ENCODE measurements at places on chromosomes 3 and 15.

DNA sequence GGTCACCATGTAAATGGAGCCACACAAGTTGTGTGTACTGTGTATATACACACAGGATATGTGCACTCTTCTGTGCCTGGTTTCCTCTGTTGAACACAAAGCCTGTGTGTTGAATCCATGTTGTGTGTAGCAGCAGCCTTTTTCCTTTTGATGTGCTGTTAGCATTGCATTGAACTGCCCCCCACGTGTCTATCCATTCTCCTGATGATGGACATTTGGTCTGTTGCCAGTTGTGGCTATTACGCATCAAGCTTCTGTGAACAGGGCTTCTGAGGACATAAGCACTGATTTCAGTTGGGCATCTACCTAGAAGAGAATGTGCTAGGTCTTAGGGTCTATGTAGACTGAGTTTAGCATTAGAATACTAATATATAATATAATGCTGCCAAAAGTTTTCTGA lies 77.4 kb downstream of the LSM3 start:
- DNase-seq: no peak

DNA sequence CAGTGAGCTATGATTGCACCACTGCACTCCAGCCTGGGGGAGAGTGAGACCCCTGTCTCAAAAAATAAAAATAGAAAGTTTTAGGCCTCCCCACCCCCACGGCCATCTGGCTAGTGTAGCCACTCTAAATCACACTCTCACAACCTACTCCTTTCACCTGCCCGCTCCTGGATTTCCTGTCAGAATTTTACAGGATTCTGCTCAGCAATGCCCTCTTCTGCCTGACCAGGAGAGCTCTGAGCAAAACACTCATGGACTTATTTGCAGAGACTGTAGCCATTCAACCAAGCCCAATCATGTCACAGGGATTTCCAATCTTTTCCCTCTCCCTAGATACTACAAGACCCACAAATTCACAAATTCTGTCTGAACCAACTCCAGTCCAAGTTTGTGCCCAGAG lies 242.6 kb upstream of the TPRG1 start:
- DNase-seq: no peak

DNA sequence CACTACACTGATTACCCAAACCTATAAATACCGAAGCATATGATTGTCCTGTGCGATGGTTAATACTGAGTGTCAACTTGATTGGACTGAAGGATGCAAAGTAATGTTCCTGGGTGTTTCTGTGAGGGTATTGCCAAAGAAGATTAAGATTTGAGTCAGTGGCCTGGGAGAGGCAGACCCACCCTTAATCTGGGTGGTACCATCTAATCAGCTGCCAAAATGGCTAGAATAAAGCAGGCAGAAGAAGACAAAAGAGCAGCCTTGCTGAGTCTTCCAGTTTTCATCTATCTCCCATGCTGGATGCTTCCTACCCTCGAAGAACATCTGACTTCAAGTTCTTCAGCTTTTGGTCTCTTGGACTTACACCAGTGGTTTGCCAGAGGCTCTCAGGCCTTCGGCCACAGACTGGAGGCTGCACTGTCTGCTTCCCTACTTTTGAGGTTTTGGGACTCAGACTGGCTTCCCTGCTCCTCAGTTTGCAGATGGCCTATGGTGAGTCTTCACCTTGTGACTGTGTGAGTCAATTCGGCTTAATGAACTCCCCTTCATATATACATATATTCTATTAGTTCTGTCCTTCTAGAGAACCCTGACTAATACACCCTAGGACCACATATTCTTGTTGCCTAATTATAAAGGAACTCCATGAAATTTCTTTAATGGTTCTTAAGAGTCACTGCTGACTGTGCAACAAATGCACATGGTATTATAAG lies 31.7 kb downstream of the CSNK1G1 start:
- no peak for DNase-seq

GRCh38 chr15:52481915-52482314 lies 46.8 kb downstream of the MYO5A start:
- DNase-seq: peak; percentile 76

DNA sequence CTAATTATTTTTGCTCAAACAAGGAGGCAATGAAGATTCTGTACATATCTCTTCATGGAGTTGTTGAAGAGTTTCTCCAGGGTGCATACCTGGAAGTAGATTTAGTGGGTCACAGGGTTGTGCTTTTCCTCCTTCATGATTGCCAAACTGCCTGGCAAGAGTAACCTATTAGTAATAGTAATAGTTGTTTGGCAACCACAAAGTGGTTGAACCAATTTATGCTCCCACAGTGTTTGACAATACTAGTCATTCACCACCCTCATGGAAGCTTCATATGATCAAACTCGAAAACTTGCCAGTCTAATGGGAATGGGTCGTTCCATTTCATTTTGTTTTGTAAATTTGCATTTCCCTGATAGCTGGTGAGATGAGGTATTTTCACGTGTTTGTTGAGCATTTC lies 57.8 kb downstream of the TLE3 start:
- no peak for DNase-seq

- no peak for DNase-seq
Observed at GRCh38 chr3:32406486-32407408, 15.1 kb downstream of the CMTM7 start.

DNA sequence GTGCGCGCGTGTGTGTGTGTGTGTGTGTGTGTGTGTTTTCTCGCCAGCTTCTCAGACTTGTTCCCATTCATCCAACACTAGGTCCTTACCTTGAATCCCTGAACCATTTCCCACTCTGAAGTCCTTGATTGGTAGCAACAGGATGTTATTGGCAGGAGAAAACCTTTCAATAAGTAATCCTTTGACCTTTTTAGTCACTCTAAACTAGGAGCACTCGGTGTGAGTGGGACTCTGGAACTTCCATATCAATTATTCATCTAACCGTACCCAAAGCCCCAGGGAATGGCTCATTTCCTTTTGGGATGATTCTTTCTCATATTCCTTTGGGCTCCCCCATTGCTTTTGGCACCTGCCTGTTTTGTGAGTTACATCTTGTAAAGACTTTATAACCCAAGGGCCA lies 140.2 kb upstream of the SPRED1 start:
- DNase-seq: no peak

GRCh38 chr3:182913889-182914288 lies 66.4 kb downstream of the DCUN1D1 start:
- peak; percentile 66 for DNase-seq

GRCh38 chr15:92494806-92495336 lies 101.2 kb downstream of the ST8SIA2 start:
- DNase-seq: no peak

GRCh38 chr15:68829068-68829467 lies 8.4 kb upstream of the ANP32A start:
- DNase-seq: no peak

GRCh38 chr3:151144760-151145159 lies 58.3 kb downstream of the GPR171 start:
- no peak for DNase-seq

DNA sequence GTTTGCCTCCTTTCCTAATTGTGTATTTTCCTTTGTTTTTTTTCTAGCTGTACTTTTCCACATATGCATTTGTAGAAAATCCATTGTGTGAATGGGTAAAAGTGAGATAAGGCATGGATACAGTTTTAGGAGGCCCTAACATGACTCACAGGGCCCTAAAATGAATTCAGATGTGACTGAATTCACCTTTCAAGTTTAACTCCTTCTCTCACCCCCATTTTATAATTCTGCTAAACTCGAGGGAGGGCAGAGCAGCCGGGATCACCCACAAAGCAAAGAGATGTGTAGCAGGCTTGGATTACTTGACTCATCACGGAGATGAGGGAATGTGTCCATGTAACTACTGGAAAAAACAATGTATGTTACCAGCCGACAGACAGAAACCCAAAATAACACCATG lies 59.9 kb downstream of the FOXP1 start:
- no peak for DNase-seq

DNA sequence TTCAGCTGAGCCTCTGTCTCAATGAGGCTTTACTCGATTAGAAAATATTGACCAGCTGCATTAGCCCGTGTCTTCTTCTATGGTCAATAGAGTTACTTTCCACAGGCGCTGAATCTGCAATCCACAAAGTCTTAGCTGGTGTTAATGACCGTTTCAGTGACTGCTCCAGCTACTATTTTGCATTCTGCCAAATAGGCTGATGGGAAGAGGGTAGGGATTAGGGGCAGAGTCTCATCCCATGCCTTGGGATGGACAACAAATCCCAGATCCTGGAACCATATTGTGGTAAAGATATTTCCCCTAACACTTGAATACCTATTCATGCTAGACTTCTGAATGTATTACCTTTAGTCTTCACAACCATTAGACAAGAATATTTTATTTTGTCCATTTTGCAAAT lies 29.5 kb upstream of the MAGI1 start:
- no peak for DNase-seq

GRCh38 chr15:75843678-75844581 lies 683 bp downstream of the UBE2Q2 start:
- peak; percentile 75 for DNase-seq

DNA sequence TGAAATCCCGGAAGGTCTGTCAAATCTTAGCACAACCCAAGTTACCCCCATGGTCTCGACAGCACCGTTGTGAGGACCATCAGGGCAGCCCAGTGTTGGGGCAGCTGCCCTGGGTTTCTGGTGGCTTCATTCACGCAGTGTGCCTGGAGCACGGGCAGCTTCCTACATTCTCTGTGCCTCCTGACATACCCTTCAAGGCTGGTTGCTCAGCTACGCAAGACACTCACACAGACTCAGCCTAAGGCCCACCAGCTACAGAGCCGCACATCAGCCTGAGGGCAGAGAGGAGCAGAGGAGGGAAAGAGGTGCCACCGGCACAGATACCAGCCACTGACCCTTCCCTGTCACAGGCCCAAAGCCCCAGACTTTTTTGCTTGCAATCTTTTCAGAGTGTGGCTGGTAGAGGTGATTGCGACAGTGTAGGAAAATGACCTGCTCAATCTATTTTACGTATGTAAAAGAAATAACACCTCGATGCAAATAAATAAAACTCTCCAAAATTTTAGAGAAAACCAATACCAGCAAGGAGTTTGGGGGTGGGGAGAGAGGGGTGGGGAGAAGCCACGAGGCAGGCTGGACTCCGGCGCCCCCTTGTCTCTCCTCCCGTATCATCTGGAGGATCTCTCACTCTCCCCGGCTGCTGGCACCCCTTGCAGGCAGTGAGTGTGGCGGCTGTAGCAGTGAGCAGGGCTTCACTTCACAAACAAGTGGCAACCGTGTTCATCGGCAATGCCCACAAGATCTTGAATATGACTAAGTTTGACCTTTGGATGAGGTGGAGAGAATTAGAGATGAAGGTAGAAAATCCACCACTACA lies 12.7 kb downstream of the CSPG5 start:
- DNase-seq: no peak

DNA sequence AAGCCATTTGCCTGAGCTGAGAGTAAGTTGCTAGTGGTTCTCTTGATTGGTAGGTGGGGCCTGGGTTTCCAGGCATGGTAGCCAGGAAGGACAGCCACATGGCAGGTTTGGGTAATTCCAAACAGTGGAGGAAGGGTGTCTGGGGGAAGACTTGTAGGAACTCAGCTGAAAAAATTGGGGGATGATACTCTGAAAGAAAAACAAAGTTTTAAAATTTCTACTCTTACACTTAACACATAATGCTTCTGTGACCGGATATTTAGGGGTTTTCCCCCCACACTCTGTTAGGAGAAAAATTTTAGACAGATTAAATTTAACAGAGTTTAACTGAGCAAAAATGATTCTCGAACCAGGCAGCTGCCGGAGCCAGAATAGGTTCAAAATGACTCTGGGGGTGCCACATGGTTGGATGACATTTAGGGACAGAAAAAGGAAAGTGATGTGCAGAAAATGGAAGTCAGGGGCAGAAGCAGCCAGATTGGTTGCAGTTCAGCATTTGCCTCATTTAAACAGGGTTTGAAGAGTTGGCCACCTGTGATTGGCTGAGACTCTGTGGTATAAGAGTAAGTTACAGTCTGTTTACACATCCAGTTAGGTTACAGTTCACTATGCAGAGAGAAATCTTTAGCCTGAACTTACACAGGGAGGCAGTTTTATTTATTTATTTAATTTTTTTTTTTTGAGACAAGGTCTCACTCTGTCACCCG lies 8.1 kb downstream of the B2M start:
- DNase-seq: peak; percentile 74

DNA sequence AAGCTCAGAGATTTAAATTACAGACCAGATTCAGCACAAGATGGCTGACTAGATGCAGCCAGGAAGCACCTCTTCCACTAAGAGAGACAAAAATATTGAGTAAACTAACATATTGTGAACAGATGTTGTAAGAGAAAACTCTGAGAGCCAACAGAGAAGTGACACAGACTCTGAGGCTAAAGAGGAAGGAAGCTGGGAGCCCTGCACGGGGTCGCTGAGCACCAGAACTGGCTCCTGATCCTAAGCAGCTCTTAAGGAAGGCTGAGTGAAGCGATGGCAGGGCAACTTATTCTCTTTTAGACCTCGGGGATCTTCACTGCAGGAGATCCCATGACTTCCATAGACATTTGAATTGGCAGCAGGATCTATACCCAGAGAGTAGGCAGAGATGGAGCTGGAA lies 578.0 kb upstream of the GRM7 start:
- DNase-seq: no peak

DNA sequence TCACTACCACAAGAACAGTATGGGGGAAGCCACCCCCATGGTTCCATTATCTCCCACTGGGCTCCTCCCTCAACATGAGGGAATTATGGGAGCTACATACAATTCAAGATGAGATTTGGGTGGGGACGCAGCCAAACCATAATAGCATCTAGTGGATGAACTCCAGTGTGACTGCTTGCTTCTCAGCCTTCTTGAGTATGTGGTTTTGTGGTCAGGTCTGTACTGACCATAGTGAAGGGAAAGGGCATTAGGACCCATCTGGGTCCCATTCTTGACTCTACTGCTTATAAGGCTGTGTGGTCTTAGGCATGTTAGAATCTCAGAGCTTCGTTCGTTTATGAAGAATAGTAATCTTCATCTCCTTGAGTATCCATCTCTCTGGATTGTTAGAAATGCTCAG lies 81.4 kb downstream of the CGNL1 start:
- no peak for DNase-seq

- no peak for DNase-seq
Observed at GRCh38 chr3:85670634-85671205, 711.9 kb downstream of the CADM2 start.

GRCh38 chr3:182618981-182619591 lies 174.2 kb upstream of the ATP11B start:
- no peak for DNase-seq

DNA sequence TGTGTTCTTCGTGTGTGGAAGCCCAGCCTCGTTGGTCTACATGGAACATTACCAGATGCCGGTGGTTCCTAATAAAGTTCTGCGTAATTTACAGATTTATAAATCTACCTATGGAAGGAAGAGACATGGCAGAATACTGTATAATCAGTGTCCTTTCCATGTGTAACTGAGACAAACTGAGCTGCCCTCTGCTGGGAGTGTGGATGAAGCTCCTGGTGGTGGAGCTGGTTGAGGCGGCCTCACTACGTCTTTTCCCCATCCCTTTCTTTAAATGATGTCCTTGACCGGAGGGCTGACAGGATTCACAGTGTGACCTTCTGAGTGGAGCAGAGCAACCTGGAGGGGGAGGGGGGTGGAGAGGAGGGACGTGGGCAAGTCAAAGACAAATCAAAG lies 267.0 kb upstream of the CHRM5 start:
- DNase-seq: no peak

GRCh38 chr15:65328506-65329287 lies 24.2 kb downstream of the RNU5B-1 start:
- DNase-seq: no peak
